M059J (cell line): ENCODE measurements at places on chromosomes 2 and 18.
A peak's percentile ranks its signal among the peaks of the same experiment; 100 is the strongest.

GRCh38 chr2:74261204-74261864, 62.9 kb downstream of the MTHFD2 start:
- peak; percentile 48 for DNase-seq

DNA sequence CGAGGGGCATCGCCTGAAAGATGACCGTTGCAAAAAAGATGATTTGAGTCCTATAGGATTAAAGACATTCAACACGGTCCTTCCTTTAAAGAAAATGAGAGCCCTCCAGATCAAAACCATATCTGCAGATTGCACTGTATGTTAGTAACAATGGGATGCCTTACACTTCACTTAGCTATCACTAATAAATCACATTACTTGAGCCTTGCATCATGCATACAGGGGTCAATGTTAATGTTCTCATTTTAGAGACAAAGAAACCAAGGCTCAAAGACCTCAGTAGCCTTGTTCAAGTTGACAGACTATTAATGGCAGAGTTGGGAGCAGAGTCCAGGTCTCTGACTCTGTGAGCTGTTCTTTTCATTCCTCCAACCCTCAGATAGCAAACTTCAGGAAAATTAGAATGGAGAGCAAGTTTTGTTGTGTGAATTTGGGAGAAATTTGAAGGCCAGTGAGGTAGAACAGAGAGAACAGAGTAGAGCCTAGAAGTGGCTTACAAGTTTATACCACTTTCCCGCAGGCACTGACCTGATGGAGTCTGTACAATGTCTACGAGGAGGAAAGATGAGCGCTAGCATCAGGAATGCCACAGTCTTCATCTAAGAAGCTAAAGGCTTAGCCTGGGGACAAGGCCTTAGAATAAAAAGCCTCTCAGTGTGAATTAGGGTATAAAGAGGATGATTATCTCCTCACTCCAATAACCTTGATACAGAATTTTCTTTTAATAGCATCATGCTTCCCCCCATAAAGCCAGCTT, 48.3 kb downstream of the TRIB2 start:
- DNase-seq, result no peak

DNA sequence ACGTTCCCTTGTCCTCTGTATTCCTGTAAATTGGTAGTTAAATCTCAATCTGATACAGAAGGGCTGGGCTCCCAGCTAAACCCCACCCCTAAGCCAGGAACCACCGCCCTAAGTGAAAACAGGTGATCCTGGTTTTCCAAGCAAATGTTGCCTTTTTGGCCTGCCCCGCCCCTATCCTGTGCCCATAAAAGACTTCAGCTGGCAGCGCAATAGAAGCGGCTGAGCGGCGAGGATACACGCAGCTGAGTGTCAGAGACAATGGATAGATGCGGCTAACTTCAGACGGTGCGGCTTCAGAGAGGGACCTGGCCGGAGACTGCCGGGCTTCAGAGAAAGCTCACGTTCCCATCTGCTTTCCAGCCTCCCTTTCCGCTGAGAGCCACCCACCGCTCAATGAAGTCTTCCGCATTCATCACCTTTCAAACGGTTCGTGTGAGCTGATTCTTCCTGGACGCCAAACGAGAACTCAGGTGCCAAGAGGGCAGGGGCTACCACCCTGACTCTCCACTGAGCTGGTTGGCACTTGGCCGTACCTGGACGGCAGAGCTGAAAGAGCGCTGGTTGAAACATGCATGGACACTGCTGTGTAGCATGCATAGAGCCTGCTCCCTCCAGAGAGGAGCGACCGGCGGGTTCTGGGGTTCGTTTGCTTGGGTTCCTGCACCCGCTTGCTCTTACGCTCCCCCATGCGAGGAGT, 49.5 kb upstream of the POLE4 start:
- no peak for DNase-seq

- no peak for DNase-seq
These were observed 149.3 kb upstream of the ALPP start for GRCh38 chr2:232228971-232229894.

GRCh38 chr2:143255086-143255485, 125.9 kb downstream of the ARHGAP15 start:
- DNase-seq, result no peak

GRCh38 chr2:70089983-70090525, 2.8 kb downstream of the PCBP1 start:
- DNase-seq, result no peak

GRCh38 chr2:59266453-59266852, 1025.3 kb upstream of the FANCL start:
- no peak for DNase-seq

- DNase-seq, result peak; percentile 36
These were observed 503 bp downstream of the ANXA4 start for GRCh38 chr2:69742322-69742952.

- DNase-seq, result peak; percentile 34
These were observed 16.6 kb downstream of the INPP5D start for GRCh38 chr2:233076749-233077148.

DNA sequence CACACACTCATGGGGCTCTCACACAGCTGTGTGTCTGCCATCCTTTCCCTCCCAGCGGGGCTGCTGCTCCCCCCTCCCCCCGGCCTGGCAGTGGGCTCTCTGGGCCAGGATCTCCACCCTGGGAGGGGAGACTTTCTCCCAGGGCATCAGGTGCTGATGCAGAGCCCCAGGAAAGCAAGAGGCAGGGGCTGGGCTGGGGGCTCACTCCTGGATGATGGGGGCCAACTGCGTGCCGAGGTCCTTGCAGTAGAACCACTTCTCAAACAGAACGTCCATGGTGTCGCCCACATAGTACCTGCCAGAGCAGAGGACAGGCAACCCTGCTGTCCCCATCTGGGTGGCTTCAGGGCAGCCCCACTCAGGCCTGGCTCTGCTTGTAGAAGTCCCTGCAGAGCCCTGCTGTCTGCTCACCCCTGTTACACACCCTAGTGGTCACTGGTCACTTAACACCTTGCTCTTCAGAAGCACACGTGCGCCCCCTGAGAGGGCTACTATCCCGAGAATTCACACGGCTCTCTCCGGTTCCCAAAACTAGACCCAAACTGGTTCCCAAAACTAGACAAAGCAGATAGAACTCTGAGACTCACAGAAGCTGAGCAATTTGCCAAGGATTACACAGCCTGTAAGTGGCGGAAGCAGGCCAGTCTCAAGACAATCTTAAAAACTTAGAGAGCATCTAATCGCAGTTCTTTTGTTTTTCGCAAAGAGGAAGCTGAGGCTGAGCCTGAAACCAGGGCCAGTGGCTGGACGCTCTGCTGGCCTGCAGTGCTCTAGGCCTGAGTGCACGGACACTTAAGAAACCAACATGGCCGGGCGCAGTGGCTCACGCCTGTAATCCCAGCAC, 6.6 kb upstream of the OXER1 start:
- DNase-seq, result peak; percentile 37

DNA sequence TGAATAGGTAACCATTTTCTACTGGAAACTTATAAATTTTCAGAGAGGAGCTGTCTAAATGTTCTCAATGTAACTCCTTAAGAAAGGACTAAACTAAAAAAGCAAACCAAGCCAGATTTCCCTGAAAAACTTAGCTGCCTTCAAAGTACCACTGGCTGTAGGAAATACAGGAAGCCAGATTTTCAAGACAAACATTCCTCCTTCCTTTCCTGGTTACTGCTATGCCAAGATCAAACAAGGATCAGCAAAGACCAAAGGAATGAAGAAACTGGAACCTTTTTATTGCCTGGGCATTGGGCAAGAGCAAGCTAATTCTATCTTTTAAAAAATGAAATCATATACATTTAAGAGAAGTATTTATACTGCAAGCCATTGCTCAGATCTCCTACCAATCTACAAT, 212.7 kb downstream of the DYM start:
- peak; percentile 5 for DNase-seq

GRCh38 chr2:128169497-128169896, 78.5 kb downstream of the UGGT1 start:
- no peak for DNase-seq

DNA sequence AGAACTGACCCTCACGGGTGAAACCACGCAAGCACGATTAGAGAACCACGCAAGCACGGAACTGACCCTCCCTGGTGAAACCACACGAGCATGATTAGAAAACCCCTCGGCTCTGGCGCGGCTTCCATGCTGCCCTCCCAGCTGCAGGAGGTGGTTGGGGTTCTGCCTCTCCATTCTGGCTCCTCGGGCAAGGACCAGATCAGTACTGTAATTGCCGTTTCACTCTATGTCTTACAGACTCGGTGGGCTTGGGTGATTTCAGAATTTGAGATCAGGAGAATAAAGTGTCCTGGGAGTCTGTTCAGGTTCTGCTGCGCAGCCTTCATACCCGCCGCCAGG, 58.3 kb upstream of the KCNG2 start:
- no peak for DNase-seq

- peak; percentile 92 for DNase-seq
These were observed 36.4 kb upstream of the ZCCHC2 start for GRCh38 chr18:62486290-62486964.

GRCh38 chr2:85550486-85550885, 10.8 kb downstream of the GGCX start:
- DNase-seq, result no peak

GRCh38 chr2:181334158-181334826, 122.9 kb upstream of the ITGA4 start:
- DNase-seq, result no peak

GRCh38 chr18:52903857-52904256, 563.9 kb downstream of the DCC start:
- no peak for DNase-seq

- DNase-seq, result peak; percentile 74
These were observed 154.0 kb downstream of the INHBB start for GRCh38 chr2:120499784-120500495.

- DNase-seq, result peak; percentile 76
These were observed 75.6 kb upstream of the APCDD1 start for GRCh38 chr18:10378688-10379420.

- no peak for DNase-seq
These were observed 148.9 kb upstream of the SLC39A10 start for GRCh38 chr2:195508139-195508455.

GRCh38 chr18:8478968-8479370, 130.3 kb upstream of the RAB12 start:
- no peak for DNase-seq

- DNase-seq, result no peak
These were observed 5.1 kb downstream of the NFATC1 start for GRCh38 chr18:79400591-79401381.

DNA sequence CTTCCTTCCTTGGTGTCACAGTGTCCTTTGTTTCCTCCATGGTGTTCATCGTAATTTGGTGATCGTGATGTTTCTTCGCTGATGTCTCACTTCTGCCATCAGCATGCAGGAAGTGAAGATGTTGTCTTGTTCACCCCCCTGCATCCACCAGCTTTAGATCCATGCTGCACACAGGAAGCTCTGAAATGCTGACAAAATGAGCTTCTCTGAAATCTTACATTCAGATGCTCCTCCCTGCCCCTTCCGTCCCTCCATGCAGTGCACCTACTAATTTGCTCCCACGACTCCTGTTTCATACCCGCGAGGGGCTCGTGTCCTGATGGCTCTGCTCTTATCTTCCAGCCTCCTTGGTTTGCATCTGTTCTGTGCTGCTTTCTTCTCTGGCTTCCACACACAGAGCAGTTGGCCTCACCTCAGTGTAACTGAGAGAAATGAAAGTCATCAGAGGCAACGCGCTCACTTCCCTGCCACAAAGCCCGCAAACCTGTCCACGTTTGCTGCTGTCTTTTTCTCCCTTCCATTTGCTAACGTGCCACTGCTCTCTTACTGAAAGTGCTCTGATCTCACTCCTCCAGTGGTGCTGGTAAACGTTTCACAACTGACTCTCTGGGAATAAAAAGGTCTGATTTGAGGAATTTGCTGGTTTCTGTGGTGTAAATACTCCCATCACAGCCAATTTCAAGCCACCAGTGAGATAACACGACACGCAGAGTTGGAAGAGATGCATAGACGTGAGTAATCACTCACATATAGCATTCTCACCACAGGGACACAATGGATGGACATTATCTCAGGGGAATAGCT, 41.0 kb upstream of the MGAT4A start:
- DNase-seq, result no peak
